ENCODE measurements at places on chromosomes 4 and X.

DNA sequence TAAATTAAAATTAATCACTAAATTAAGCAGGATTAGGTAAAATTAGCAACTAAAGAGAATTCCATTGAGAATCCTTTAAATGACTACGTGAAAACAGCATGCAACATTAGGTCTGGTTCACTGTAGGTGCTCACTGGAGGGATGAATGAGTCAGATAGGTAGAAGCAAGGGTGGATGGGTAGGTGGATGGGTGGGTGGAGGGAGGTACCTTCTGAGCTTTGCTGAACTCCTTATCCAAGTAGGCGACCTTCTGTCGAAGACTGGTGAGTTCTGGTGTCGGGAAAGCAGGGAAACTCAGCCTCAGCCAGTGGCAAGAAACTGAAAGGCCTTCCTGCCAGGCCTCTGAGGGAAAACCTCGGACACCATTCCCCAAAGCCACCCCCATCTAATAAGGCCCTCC is 3.0 kb downstream of the GRIPAP1 start:
- DNase-seq = no peak

DNA sequence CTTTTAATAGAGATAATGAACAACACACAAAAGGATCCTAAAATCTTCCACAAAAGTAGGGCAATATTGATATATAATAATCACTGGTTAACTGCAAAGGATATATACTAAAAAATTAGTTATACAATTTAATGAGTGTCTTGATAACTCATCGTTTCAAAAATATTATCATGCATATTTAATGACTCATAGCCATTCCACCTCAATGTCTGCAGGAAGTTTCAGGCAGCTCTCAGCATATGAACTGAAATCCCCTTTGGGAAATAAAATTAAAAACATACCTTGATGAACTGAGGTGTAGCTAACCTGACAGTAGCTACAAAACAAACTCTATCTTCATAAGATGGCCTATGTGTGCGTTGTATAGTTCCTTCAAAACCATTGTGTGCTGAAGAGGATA is 62.9 kb downstream of the TMEM165 start:
- DNase-seq = no peak

DNA sequence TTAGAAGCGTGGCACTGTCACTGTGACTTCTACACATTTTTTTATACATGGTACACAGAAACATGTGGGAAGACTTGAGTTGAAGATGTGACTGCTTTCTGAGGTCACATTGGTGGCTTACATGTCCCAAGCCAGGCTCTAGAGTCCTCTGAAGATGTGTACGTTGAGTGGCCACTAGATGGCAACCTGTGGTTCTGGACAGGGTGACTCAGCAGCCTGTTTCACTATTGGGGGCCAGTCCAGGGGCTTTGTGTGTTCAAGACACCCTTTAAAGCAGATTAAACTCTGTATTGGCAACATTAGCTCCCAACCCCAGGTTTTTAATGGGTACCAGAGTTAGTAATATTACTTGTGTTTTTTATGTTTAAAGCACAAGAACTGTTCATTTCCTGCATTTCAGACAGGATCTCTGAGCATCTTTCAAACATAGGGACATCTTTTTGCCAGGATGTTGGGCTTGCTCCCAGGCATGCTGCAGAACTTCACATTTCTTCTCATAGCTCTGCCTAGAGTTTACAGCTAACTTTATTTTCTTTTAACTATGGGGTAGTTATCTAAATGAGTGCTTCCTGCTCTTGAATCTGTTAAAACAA is 53.0 kb downstream of the DCUN1D4 start:
- DNase-seq = peak; percentile 63

- no peak for DNase-seq
Measured at GRCh38 chr4:122252584-122252983, 100.5 kb downstream of the BLTP1 start.

GRCh38 chr4:153781717-153782416 is 7.0 kb downstream of the SFRP2 start:
- DNase-seq = no peak

DNA sequence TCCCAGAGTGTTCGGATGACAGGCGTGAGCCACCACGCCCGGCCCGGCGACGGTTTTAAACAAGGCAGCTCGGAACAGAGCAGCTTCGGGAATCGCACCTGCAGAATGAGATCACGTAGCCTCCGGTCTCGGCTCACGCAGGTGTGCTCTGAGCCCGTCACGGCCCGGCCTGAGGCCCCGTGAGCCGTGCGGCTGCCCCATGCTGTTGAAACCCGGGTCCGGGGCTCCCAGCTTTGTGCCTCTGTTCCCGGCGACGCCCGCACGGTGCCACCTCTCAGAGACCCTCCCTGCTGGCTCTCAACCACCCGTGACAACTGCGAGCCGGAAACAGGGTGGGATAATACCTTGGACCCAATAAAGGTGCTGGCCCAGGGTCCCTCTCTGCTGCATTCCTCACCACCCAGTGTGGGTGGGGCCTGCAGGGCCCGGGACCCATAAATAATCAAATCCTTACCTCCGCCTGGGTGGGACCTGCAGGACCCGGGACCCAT is 13.4 kb upstream of the PLCXD1 start:
- no peak for DNase-seq

DNA sequence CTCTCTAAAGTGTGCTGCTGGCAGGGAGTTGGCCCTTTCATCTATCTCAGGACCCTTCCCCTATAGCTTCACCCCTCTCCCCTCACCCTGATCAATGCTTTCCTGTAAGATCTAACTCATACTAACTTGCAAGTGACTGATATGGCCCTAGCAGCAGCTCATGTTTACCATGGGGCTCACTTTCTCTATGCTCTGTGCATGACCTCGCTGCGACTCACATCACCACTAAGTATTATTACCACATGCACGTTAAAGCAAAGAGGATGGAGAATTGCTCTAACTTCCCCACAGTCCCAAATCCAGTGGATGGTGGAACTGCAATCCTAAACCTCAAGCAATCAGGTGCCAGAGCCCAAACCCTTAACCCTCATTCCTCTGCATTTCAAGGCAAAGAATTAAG is 626.6 kb downstream of the MID1IP1 start:
- DNase-seq = no peak

DNA sequence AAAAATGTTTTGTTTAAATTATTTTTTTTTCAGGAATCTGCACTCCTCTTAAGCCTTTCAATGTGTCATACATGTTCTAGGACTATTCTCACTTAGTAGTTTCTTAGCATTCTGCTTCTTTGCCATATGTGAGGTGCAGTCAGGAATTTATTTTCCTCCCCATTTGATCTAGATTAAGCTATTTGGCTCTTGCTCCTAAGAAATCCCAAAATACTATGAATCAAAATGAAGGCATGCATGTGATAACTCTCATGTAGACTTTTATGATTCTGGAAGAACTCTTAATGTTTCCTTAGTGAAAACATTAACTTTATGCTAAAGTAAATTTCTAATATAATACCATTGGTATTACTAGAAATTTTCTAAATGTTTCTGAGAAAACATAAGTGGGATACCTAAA is 664.5 kb downstream of the RAPGEF2 start:
- DNase-seq = no peak

DNA sequence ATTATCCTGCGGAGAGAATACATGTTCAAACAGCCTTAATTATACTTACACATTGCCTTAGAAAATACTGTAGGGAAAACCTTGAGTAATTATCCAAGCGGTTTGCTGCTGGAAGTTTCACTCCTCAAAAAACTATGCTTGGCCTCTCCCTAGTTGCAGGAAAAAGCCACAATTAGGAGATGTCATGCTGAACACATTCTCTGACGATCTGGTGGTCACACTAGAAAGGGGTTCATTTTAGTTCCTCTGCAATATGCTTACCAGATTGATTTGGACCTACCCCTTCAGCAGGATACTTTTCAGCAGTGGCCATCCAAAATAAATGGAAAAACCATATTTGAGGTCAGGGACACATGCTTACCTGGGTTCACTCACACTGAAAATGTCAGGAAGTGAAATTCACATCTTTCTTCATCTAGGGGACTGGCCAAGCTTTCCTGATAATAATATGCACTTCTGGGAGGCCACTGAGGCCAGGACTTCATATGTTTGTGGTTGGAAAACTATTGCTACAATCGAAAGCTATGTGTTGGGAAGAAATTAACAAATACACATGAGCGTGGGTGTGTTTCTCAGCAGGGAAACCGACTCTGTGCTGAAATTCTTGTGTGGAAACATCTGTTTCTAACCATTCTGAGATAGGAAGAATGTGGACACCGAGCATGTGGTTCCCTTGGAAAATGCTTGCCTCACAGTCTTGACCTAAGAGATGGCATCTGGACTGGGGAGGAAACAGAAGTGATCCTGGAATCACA is 68.8 kb downstream of the ATXN3L start:
- DNase-seq = no peak

DNA sequence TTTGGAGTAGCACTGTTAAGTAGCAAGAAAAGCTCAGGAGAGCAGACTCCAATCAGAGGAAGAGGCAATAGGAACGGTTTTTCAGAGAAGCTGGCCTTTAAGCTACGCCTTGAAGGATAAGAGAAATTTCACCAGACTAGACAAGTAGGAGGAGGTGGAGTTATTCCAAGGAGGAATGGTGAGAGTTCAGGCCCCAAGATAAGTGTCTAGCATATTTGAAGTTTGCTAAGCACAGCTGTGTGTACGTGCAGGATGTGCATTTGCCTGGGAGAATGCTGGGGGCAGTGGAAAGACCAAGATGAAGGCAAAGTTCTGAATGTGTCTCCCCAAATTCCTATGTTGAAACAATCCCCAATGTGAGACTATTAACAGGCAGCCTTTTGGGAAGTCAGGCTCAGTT is 91.6 kb downstream of the SOWAHB start:
- no peak for DNase-seq

DNA sequence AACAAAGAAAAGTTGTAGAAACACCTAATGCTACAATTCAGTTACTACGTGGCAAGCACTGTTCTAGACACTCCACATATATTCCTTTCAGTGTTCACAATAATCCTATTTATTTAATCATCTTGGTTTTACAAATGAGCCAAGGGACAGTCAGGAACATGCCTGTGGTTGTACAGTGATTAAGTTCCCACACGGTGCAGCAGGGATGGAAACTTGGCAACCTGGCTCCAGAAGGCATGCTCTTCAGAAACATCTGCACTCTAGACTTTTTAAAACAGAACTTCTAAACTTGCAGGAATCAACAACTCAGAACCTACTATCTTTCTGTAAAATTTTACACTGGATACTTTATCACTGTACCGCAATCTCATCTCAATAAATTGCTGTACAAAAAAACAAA is 32.1 kb downstream of the TAPT1 start:
- no peak for DNase-seq

DNA sequence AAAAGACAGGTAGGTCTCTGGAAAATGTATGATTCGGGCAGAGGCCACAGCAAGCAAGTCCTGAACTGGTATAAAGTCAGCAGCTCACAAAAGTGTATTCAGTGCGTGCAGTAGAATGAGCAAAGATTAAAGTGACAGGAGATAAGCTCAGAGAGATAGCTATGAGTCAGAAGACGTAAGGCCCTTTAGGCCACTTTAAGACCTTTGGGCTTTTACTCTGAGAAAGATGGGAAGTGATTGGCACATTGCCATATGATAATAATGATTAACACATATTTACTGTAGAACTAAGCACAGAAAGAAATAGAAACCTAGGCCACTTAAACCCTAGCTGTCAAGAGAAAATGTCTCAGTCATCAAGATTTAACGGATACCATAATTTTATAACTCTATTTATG is 51.7 kb downstream of the TBCK start:
- DNase-seq = no peak

DNA sequence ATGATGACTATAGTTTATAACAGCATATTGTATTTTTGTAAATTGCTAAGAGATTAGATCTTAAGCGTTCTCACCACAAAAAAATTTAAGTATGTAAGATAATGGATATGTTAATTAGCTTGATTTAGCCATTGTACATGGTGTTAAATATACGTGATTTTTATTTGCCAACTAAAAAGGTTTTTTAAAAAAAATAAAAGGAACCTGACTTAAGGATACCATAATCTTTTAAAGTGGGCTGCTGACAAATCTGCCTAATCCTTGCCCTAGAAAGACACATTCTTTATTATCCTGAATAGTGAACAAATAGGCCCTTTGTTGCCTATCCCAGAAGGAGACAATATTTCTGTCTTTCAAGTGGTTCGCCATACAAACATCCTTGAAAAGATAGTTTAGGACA is 94.6 kb upstream of the FAM47C start:
- no peak for DNase-seq

GRCh38 chrX:47184486-47184885 is 9.1 kb upstream of the UBA1 start:
- no peak for DNase-seq

DNA sequence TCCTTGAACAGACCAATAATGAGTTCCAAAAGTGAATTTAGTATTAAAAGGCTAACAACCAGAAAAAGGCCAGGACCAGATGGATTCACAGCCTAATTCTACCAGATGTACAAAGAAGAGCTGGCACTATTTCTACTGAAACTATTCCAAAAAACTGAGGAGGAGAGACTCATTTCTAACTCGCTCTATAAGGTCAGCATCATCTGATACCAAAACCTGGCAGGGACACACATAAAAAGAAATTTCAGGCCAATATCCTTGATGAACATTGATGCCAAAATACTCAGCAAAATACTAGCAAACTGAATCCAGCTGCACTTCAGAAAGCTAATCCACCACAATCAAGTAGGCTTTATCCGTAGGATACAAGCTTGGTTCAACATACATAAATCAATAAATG is 35.8 kb upstream of the USP46 start:
- DNase-seq = no peak

- no peak for DNase-seq
Measured at GRCh38 chr4:101141230-101141629, 206.1 kb downstream of the PPP3CA start.

GRCh38 chr4:56684320-56685050 is 3.4 kb upstream of the HOPX start:
- no peak for DNase-seq
